Activated CD8-positive, alpha-beta T cell treated with anti-CD3 and anti-CD28 coated beads, Interleukin-2, amount 10 ng/mL, durations not matched to agents 7 days and 5 days (primary cell): ENCODE measurements at places on chromosomes 3 and 15. TPM values are rescaled to one million over a fixed set of nuclear protein-coding genes. Genes with fewer than 3 reads are reported as not detected.

- peak overlapping the region; percentile 95 for H3K27ac ChIP-seq
- peaks cover 43% of the 10 kb centered on the region for H3K36me3 ChIP-seq
- H3K4me1 ChIP-seq, result peaks cover 82% of the 10 kb centered on the region
- no peaks in the 10 kb centered on the region for H3K27me3 ChIP-seq
- H3K4me3 ChIP-seq, result peak overlapping the region; percentile 70
- DNase-seq, result peak; percentile 61
Measured at GRCh38 chr15:44676676-44677075, 13.2 kb upstream of the SPG11 start.

The CFAP91 gene
- total RNA-seq, result not detected

DNA sequence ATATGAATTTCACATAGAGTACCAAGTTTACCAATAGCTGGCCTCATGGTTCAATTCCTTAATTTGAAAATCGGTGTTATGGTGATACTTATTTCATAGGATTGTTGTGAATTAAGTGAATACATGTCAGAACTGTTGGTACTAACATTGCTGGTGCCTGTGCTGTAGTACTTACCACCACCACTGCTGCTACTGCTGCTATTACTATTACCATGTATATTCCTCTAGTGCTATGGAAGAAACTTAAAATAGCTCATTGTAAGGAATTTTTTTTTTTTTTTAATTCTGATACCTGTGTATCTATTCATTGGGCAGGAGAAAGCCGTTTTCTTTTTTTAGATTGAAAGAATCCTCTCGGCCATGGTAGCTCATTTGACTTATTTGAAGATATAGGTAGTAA is 3.6 kb downstream of the FYTTD1 start:
- no peak overlapping the region for H3K27ac ChIP-seq
- H3K27me3 ChIP-seq, result peaks cover 2% of the 10 kb centered on the region
- DNase-seq, result no peak
- H3K36me3 ChIP-seq, result peaks cover 7% of the 10 kb centered on the region
- H3K4me1 ChIP-seq, result peaks cover 45% of the 10 kb centered on the region

GRCh38 chr15:24696842-24697241 is 21.3 kb downstream of the NPAP1 start:
- DNase-seq, result no peak
- H3K27me3 ChIP-seq, result no peaks in the 10 kb centered on the region
- no peak overlapping the region for H3K27ac ChIP-seq
- H3K36me3 ChIP-seq, result no peaks in the 10 kb centered on the region
- no peaks in the 10 kb centered on the region for H3K4me1 ChIP-seq
- H3K4me3 ChIP-seq, result no peak overlapping the region

- no peak for DNase-seq
- no peaks in the 10 kb centered on the region for H3K36me3 ChIP-seq
- H3K4me1 ChIP-seq, result no peaks in the 10 kb centered on the region
- H3K27me3 ChIP-seq, result peaks cover 4% of the 10 kb centered on the region
Measured at GRCh38 chr15:61112231-61112630, 116.9 kb downstream of the RORA start.

The MBNL1 gene
- total RNA-seq, result 504 TPM

The P2RY13 gene
- not detected for total RNA-seq

GRCh38 chr3:157650172-157650571 is 147.0 kb upstream of the VEPH1 start:
- no peaks in the 10 kb centered on the region for H3K36me3 ChIP-seq
- H3K27me3 ChIP-seq, result no peaks in the 10 kb centered on the region
- no peak overlapping the region for H3K4me3 ChIP-seq
- no peak for DNase-seq

DNA sequence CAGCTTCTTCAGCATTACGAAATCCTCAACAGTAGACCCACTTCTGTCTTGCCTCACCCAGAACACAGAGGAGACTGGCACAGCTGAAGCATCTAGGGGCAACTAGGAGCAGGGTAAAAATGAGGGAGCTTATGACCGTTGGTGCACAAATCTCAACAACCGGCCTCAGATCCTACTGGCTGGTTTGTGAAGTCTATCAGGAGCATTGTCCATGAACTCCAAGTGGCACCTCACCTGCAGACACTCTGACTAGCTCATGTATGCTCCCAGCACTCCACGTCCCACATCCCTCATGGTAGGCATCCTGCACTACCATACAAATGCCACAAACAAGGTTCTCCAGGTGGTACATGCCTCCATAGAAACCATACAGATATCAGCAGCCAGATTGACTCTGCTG is 163.1 kb downstream of the TLE3 start:
- no peak for DNase-seq
- H3K27ac ChIP-seq, result no peak overlapping the region
- H3K36me3 ChIP-seq, result no peaks in the 10 kb centered on the region
- peaks cover 45% of the 10 kb centered on the region for H3K27me3 ChIP-seq

The KCNMB3 gene
- 1.2 TPM for total RNA-seq

DNA sequence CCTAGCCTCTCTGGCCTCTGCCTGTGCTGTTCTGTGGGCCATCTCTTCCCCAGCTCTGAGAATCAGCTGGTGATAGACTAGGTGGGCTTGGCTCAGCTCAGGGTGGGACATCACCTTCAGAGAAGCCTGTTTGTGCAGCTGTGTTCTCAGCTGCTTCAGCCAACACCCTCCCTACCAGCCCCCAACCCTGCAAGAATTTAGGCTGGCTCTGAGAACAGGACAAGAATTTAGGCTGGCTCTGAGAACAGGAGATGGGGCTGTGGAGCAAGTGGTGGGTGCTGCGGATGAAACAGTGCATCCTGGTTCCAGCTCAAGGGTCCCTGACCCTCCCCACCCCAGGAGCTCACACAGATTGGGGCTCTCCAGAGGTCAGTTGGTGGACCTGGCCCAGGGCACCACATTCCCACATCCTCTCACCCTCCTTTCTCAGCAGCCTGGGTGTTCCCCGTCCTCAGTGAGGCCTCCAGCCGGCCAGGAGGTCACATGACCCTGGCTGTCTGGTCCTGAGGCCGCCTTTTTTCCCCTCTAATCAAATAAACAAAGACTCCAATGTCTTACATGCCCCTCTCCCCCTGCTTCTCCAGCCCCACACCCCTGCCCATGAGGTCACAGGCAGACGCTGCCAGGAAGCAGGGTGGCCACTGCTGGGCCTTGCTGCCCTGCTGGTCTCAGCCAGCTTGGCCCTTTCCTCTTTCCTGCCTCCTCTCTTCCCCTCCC is 14.9 kb downstream of the PLEKHO2 start:
- DNase-seq, result no peak
- no peaks in the 10 kb centered on the region for H3K27me3 ChIP-seq
- H3K36me3 ChIP-seq, result peaks cover 55% of the 10 kb centered on the region
- H3K4me3 ChIP-seq, result no peak overlapping the region
- peaks cover 49% of the 10 kb centered on the region for H3K4me1 ChIP-seq
- H3K27ac ChIP-seq, result peak overlapping the region; percentile 87

GRCh38 chr15:52255935-52256334 is 39.7 kb downstream of the MYO5C start:
- H3K4me3 ChIP-seq, result peak overlapping the region; percentile 67
- no peaks in the 10 kb centered on the region for H3K27me3 ChIP-seq
- no peaks in the 10 kb centered on the region for H3K36me3 ChIP-seq
- H3K4me1 ChIP-seq, result peaks cover 46% of the 10 kb centered on the region
